NCI-H748 treated with DMSO at 0.1 percent for 48 hours (cell line): ENCODE measurements at places on chromosomes 3 and 15.

DNA sequence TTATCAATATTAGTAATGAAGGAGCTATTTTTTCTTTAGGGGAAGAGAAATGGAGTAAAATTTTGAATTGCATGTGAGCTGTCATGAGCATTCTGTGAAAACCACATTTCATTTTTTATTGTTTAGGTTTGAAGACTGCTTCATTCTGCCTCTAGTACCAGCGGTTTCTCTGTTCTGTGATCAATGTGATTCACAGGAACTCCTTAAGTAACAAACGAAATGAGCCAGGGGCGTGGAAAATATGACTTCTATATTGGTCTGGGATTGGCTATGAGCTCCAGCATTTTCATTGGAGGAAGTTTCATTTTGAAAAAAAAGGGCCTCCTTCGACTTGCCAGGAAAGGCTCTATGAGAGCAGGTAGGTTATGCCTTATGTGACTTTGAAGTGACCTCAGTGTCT, 13.0 kb downstream of the NIPA2 start:
- DNase-seq: no peak

DNA sequence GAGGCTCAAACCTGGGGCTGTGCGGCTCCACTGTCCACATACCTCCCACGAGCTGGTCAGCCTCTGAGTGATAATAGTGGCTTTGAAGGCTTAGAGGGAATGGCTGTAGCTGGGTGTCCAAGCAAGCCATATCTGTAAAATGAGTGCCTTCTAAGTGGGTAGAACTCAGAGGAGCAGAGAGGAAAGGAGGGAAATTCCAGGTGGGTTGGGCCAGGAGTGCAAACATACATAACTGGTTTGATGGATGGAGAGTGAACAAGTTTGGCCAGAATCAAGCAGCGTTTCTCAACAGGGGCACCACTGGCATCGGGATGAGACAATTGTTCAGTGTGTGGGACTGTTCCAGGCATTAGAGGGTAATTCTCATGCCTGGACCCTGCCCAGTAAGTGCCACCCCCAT, 91.1 kb downstream of the ASB7 start:
- DNase-seq: no peak

DNA sequence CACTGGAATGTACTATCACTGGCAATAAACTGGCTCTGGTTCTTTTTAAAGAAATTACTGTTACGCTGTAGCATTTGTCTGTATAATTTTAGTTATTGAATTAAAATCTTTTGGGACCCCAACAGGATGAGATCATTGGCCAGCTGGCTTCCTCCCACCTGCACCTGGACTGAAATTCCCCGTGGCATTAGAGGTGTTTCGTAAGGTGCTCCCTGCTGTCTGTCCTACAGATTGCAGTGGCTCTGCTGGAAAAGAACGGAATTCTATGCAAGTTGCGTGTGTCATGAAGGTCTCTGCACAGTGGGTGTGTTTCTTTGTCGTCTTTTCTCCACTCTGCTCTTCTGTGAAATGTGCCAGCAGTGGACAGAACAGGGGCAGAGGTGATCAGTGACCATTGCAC, 383.4 kb downstream of the PTPRG start:
- no peak for DNase-seq

DNA sequence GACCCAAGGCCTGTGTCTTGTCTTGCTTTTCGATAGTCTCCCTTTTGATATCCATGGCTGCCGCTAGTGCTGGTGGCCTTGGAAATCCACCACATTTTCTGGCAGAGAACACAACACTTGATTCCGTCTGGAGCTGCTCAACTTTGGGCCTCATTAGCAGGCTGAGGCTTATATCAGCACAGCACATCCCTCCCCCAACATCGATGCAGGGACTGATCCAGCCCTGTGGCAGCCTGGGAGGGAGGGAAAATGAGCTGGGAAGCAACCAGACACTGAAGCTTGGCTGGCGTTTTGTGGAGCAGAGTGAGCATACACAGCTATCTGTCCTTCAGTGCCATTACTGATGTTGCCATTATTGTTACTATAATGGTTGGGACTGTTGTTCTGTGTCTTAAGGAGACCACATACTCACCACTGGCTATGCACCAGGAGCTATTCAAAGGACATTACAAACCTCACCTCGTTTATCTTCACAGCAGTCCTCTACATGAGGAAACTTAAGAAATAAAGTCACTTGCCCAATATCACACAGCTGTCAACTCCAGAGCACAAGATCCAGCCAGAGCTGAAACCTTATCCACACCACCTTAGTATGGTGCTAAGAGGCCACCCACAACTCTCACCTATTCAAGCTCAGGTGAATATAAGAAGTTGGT, 102.9 kb downstream of the SUCLG2 start:
- DNase-seq: no peak

DNA sequence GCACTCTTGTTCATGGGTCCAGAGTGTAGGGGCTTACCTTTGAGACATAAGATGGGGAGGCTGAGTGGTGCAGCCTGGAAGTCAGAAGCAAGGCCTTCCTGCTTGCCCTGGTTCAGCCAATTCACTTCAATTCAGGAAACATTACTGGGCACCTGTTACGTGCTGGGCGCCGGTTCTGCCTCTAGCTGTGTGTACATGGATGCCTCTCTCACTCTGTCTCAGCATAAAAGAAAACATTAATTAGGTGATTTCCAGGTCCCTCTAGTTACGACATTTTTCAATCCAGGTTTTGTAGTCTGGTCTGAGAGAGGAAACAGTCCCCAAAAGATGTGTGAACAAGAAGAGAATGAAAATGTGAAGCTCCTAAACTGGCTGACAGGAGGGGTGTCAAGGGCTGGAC, 1.2 kb downstream of the RTP1 start:
- DNase-seq: no peak

- DNase-seq: no peak
Observed at GRCh38 chr3:78957456-78957855, 810.3 kb downstream of the ROBO1 start.

- no peak for DNase-seq
Observed at GRCh38 chr3:53230041-53230621, 25.7 kb downstream of the TKT start.

DNA sequence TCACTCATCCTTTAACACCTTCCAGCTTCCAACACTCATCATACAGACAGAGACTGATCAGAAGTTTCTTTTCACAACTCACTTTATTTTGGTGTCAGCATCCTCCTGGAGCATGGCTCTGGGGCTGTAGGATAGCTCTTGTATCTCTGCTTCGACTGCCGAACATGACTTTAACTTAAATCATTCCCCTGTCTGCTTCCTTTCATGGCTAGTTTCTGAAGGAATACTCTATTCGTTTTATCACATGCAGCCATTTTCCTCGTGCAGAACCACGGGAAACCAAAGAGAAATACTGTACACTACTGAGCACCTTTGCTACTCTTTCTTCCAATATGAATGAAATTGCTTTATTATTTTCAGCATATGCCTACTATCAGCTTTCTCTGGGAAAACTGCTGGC, 2.1 kb upstream of the TMOD2 start:
- no peak for DNase-seq

GRCh38 chr15:26891448-26892181, 24.8 kb downstream of the GABRA5 start:
- peak; percentile 37 for DNase-seq

DNA sequence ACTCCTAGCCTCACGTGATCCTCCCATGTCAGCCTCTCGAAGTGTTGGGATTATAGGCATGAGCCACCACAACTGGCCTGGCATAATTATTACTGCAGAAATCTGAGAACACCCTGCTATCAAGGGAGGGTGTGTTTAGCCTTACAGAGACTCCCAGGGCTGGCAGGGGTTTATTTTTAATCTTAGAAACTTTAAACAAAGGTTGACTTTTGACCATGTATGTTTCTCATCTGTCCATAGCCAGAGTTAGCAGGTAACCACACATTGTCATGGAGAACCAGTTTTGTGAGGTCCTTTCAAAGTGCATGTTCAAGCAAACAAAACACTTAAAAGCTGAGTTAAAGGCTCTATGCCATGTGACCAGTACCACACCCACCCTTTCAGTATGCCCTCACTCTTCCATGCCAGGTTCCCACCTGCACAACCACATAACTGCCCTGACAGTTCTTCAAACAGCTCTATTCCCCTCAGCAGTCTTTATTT, 11.1 kb downstream of the SIAH2 start:
- DNase-seq: peak; percentile 10

GRCh38 chr3:24521420-24522145, 26.9 kb upstream of the THRB start:
- no peak for DNase-seq

DNA sequence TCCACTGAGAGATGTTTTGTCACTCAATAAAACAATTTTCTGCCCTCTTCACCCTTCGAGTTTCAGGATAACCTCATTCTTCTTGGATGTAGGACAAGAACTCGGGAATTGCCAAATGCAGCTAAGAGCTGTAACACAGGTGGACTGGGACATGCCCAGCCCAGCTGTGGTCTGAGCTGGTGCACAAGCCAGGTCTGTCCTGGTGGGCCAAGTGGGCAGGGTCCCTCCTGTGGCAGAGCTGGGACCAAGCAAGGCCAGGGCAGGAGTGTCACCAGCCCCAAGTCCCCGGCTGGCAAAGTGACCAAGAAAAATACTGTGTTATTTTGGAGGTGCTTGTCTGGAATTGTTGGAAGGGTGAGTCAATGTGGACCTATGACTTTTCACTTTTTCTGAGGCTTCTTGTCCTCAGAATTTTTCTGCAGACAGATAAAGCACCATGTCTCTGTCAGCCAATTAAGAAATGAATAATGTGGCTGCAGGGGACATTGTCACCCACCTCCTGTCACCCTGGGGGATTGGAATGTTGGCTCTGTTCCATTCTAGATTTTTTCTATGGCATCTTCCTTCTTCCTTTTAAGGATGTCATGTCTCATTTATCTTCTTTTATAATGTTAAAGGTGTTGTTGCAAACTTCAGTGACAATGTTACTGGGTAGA, 645.2 kb upstream of the EPHA6 start:
- DNase-seq: no peak

DNA sequence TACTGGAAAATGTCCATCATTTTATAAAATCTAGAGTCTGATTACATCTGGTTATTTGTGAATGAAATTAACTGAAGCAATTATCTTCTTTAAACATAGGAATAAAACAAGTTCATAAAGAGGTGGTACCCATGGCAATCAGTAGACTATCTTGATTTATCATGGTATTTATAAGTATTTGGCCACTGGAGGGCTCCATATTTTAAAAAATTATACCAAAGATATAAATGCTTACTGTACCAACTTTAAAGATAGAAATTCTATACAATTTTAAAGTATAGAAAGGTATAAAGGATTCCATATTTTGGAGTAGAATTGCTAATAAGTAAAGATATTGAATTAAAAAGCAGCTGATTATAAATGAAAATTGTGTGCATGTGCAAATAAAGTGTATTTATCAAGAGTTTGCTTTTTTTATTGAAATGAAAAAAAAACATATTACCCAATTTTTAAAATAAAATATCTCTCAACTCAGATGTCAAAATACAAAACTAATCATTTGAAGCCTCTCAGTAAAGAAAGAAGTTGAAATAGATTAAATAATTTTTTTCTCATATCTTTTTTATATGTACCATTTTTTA, 105.3 kb downstream of the BBX start:
- no peak for DNase-seq

DNA sequence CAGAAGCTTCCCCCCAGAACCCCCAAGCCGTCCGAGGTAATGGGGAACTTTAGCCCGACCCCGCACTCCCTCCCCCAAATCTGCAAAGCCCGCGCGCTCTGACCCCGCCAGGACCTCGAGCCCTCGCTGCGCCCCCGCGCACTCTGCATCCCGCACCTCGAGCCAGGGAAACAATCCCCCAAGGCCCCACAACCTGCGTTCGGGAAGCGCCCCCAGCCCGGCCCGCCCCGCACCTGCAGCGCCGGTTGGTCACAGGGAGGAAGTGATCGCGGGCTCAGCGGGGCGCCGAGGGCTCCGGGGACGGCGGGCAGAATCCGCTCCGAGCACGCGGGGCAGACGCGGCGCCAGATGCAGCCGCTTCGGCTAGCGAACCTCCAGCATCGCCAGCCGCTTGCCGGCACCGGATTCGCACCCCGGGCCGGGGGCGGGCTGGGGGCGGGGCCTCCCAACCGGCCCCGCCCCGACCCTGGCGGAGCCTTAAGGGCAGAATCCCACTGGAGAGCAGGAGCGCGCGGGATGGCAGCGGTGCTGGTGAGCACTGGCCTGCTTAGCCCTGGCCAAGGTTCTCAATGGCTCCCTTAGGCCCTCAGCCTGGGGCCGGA, at the start of gene CAMKV:
Gene CAMKV, minus strand, starts transcription at position 382 of the 602 bp plus-strand sequence. CDS start 7,518 bp downstream, outside the sequence.
- DNase-seq: peak; percentile 18
